ENCODE measurements at places on chromosomes 13 and 19.

GRCh38 chr19:45577111-45577905 is 7.3 kb downstream of the OPA3 start:
- no peak for DNase-seq

DNA sequence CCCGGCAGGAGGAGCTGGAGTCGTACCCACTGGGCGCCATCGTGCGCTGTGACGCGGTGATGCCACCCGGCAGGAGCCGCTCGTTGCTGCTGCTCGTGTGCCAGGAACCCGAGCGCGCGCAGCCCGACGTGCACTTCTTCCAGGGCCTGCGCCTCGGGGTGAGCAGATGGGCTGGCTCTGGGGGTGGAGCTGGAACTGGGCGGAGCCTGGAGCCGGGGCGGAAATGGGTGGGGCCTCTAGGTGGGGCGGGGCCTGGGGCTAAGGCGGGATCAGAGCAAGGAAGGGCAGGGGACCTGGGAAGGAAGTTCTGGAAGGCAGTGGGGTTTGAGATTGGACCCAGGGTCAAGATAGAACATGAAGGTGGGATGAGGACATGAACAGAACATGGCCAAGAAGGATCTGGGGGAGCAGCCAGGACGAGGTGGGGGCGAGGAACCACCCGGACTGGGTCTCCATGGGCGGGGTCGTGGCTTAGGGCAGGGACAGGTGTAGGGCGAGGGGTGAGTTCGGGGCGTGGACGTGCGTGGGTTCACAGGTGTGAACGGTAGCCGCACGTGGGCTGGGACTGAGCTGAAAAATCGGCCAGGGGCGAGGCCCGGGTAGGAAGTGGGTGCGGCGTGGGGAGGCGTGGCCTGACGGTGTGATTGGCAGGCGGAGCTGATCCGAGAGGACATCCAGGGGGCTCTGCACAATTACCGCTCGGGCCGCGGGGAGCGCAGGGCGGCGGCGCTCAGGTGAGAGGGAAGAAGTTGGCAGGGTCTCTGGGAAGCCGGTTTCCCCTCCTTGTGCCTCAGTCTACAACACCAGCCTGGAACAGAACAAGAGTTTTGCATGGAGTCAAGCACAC is 4.7 kb downstream of the EPS8L1 start:
- peak; percentile 36 for DNase-seq

GRCh38 chr13:99987154-99988019 is 5.8 kb downstream of the ZIC2 start:
- DNase-seq: no peak

DNA sequence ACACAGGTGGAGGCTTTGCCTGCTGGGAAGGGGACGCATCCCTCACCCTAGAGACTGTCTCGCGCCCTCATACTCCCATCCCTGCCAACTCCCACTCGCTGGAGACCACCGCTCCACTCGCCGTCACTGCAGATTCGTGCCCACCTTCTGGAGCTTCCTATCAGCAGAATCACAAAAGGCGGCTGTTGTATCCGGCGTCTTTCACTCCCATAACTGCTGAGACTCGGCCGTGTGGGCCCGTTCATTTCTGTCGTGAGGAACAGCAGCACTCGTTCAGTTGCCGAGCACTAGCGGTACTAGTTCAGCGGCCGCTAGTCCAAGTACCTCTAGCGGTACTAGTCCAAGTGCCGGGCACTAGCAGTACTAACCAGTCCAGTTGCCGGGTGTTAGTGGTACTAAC is 124.6 kb upstream of the MCF2L start:
- DNase-seq: no peak

DNA sequence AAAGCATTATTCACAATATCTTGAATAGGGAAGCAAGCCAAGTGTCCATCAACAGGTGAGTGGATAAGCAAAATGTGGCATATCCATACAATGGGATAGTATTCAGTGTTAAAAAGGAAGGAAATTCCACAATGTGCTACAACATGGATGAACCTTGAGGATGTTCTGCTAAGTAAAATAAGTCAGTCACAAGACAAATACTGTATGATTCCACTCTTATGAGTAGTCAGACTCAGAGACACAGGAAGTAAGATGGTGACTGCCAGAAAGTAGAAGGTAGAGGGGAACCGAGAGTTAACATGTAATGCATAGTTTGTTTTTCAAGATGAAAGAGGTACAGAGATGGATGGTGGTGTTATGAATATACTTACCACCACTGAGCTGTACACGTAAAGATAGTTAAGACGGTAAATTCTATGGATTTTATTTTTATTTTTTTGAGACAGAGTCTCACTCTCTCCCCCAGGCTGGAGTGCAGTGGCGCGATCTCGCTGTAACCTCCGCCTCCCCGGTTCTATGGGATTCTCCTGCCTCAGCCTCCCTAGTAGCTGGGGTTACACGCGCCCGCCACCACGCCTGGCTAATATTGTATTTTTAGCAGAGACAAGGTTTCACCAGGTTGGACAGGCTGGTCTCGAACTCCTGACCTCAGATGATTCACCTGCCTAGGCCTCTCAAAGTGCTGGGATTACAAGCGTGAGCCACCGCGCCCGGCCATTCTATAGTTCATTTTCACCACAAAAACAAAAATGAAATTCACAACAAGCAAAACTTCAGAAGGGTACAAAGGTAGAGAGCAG is 1.0 kb upstream of the CHAMP1 start:
- no peak for DNase-seq

- no peak for DNase-seq
Observed at GRCh38 chr13:87128036-87128435, 543.1 kb upstream of the SLITRK5 start.

- DNase-seq: no peak
Observed at GRCh38 chr13:48603375-48603774, 50.4 kb upstream of the CYSLTR2 start.

DNA sequence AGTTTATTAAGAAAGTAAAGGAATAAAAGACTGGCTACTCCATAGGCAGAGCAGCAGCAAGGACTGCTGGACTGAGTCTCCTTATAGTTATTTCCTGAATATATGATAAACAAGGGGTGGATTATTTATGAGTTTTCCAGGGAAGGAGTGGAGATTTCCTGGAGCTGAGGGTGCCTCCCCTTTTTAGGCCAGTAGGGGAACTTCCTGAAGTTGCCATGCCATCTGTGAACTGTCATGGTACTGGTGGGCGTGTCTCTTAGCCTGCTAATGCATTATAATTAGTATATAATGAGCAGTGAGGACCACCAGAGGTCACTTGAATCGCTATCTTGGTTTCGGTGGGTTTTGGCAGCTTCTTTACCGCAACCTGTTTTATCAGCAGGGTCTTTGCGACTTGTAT is 13.5 kb downstream of the ZSCAN5A start:
- DNase-seq: no peak

DNA sequence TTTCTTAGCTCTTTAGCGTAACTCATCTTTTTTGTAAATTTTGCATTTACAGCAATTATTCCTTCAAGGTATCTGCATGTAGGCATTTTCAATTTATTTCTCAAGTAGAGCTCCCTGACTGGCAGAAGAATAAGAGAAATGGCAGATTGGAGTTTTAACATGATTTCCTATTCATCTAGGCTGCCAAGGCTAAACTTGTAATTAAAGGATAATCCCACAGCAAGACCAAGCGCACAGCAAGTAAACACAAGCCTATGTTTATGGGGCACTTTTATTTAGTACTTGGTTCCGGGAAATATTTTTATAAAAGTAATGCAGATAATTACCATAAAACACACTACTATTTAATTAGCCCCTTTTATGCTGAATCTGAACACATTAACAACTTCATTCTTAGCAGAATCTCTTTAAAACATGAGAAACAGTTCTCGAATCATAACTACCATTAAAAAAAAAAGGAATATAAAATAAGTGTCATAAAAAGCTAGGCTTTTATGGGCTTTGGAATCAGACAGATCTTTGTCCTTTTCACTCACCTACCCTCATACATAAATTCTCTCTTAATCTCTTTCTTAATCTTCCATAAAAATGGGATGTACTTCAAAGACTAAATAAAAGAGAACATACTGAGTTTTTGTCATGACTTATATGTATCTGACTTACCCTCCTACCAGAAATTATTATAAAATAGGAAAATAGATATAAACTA is 961.6 kb upstream of the MIR17HG start:
- DNase-seq: no peak

GRCh38 chr19:7373862-7374261 is 25.1 kb downstream of the ARHGEF18 start:
- no peak for DNase-seq
